ENCODE measurements at places on chromosomes 7 and 10. TPM values are rescaled to one million over a fixed set of nuclear protein-coding genes. Genes with fewer than 3 reads are reported as not detected.

GRCh38 chr10:28722065-28722803, 44.9 kb downstream of the BAMBI start:
- DNase-seq, result peak; percentile 34

Gene AKR1D1
- total RNA-seq, result not detected

- no peak for DNase-seq
Observed at GRCh38 chr10:3676564-3676963, 108.4 kb downstream of the KLF6 start.

Gene MEOX2
- 10.8 TPM for total RNA-seq

DNA sequence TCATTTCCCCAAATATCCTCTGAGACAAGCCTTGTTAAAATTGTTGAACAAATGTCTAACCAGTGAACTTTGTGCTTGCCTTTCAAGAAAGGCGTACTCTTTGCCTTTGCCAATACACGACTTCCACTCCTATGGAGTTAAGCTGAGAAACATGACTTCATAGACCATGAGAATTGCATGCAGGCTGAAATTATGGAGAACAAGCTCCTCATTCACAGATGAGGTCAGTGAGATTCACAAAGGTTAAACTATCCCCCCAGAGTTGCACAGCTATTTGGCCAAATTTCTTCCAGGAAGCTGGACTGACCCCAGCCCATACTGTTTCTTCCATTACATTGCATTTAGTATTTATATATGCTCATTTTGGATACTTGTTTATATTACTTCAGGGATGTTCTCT, 221.4 kb upstream of the SEMA3C start:
- DNase-seq, result no peak

DNA sequence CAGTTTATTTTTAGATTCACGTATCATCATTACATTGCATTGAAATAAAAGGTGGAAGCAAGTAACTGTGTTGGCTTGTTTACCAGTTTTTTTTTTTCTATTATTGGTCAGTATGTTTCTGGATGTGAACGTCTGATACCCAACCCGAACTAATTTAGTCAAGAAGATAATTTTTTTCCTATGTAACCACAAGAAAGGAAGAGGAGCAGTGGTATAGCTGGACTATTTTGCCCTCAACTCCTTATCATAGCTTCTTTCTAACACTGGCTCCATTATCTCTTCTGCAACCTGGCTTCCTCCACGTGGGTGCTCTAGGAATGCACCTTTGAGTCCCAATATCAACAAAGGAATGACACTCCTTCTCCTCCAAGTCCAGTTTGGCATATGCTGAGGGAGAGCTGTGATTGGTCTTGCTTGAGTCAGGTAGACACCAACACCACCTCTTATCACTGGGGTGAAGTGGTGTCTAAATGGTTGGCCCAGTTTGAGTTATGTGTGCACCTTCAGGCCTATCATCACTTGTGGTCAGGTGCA, 29.4 kb downstream of the OR9A2 start:
- no peak for DNase-seq

GRCh38 chr10:51867956-51868355, 168.6 kb upstream of the CSTF2T start:
- no peak for DNase-seq

DNA sequence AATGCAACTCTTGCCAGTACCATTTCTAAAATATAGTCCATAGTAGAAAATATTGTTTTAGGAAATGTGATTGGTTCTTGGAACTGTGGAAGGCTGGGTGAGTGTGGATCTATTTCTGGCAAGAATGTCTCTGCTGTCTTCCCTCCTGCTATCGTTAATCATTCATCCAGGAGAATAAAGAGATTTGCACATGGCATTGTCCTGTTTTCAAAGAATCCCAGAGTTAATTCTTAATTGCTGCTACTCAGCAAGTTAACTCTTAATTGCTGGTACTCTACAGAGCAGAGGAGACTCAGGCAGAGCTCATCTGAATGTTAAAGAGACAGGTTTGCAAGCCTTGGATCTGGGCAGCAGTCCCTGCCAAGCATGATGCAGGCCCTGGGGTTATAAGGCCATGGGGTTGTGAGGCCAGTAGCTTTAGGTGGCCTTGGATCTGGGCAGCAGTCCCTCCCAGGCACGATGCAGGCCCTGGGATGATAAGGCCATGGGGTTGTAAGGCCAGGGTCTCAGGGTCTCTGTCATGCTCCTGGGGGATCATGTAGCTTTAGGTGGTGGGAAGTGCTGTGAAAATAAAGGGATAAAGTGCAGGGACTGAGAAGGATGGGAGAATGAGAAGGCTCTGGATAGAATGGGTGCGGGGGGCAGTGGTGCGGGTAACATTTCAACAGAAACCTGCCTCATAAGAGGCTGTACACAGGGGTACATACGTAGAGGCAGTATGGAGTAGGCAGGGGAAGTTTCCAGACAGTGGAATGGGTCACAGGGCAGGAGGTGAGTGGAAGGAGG, 162.3 kb downstream of the SVIL start:
- no peak for DNase-seq

Gene SPAG6
- total RNA-seq, result not detected

Gene AKR1C4
- not detected for total RNA-seq

DNA sequence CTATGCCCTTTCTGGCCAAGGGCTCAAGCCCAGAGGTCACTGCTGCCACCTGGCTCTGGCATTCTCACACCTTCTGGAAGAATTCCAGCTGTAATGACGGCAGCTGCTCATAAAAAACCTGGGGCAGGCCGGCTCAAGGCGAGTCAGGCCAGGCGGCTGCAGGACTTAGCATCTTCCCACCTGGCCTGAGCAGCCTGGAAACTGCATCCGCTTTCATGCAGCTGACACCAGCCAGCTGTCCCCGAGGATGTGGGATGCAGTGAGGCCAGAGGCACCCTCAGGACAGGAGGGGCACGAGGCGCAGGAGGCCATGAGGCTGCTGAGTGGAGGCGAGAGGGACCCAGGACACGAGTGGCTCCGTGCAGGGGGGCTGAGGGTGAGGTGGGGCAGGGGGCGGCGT, 47.5 kb upstream of the ADGRA1 start:
- no peak for DNase-seq

DNA sequence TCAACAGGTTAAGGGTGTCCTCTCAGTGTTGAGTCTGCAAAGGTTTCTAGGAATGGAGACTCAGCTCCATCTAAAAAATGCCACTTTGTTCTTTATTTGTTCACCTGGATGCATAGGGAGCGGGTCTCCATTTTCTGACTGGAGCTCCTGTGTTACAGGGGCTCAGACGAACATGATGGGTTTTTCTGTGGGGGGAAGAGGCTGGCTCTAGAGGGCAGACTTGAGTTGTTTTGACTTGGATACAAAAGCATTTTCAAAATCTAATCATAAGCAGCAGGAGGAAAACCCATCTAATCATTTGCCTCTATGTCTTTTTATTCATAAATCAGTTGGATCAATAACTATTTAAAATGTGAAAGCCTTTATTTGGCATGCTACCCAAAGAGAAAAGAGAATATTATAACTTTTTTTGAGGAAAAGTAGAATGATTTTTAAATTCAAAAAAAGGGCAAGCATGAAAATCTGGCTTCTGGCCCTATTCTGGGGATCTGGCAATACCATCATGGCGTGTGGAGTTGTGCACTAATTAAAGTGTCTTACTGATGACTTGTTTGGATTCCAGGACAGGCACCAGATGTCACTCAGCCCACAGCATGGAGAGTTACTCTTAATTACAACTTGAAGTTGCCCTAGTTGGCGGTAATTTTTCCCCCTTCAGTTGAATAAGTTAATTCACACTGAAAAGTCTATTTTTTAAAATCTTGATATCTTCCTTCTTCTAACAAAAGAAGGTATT, 594.9 kb downstream of the REEP3 start:
- DNase-seq, result peak; percentile 4

DNA sequence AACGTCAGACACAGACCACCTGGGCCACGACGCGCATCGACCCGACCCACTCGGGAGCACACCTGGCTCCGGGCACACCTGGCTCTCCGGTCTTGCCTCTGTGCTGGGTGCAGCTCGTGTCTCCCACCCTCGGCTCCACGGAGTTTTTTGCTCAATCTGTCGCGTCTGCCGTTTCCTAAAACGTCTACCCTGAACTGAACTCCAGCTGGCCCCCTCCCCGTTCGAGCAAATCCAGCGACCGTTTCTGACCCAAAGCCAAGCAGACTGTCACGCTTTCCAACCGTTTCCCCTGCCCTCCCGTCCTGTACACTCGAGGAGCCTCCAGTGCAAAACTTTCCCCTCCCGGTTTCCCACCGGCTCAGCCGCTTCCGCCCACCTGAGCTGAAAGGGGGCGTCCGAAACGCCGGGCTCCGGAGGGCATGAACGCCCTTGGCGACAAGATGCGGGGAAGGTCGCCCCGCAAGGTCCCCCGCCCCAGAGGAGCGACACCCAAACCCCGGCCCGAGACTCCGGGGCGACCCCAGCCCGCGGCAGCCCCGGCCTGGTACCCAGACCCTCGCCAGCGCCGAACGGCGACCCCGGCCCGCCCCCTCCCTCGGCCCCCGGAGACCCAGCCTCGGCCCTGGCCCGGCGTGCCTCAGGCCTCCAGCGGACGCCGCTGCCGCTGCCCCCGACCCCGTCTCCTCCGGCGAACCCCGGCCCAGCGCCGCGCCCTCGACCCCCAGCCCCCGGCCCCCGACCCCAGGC, 557 bp downstream of the CYTH3 start:
- DNase-seq, result peak; percentile 46

DNA sequence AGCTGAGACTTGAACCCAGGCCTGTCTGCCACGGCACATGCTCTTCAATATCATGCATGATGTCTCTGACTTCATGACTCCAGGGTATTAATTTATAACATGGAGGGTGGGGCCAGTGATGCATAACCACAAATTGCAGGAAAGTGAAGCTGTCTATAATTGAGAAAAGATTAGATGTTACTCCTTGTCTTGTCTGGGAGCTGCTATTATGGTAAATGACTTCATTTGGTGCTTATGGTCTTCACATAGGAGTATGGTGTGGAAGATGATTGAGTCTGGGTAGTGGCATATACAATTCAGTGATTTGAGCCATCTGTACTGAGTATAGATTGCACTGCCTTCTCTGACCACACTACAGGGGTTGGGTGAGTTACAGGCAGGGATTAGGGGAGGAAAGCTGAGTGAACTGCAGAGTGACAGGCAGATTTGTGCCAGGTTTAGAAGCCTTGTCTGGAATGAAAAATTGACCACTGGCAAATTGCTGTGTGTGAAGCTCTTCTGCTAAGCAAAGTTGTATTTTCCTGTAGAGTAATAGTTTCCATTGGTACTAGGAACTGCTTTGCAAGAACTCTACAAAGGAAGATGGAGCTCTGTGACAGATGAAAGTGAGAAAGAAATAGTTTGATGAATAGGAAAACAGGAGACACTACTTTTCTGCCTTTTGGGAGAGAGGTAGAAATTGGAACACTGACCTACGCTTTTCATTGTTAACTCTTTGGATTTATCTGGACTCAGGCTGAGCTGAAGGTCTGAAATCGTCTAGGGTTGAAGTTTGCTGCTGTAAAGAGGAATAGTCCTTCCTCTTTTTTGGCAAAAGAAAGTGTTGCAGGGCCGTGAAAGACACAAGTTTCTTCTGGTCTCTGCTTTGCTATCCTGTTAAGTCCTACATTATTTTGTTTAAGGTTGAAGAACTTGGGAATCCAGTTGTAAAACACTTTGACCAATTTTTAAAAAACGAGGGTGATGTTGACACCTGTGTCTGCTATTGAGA, 2.7 kb downstream of the SND1 start:
- no peak for DNase-seq

- DNase-seq, result peak; percentile 86
Observed at GRCh38 chr7:100469227-100470044, 5.4 kb upstream of the SPACDR start.

Measured in heart right ventricle (tissue), 16 donors.